Activated T-cell treated with anti-CD3 and anti-CD28 coated beads for 1 hour (primary cell): ENCODE measurements at places on chromosomes 13 and 19.

DNA sequence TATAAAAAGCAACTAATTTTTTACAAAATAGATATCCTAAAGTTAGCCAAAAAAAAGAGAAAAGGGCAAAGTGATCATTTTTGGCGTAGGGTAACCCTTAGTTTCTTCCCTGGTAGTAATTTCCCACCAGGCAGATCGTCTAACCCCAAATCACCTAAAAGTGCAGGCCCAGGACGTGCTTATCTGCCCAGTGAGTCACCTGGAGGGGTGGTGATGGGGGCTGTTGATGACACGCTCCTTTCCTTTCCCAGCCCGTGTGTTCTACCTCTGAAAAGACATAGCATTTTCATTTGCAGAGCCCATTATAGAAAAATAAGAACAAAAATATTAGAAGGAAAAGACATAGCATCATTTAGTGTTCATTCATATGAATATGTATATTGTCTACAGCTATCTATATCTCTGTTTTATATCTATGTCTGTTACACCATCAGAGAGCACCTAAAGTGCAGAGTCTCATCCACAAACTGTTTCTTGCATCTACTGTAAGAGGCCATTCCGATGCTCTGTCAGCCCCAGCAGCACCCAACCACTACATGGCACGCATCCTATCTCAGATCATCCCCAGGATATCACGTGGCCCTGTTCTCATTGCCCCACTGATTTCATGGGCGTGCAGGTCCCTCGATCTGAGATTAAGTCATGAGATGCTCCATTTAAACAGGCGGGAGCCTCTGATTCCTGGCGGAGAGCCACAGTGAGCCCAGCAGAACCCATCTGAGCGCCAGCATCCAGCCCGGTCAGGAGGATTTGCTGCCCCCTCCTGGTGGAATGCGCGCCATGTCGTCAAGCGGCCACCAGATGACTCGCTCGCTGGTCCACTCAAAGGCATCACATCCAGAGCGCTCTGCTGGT, 8.5 kb upstream of the LILRB3 start:
- peak; percentile 86 for DNase-seq

GRCh38 chr13:79496188-79496587, 15.2 kb downstream of the NDFIP2 start:
- DNase-seq, result no peak

DNA sequence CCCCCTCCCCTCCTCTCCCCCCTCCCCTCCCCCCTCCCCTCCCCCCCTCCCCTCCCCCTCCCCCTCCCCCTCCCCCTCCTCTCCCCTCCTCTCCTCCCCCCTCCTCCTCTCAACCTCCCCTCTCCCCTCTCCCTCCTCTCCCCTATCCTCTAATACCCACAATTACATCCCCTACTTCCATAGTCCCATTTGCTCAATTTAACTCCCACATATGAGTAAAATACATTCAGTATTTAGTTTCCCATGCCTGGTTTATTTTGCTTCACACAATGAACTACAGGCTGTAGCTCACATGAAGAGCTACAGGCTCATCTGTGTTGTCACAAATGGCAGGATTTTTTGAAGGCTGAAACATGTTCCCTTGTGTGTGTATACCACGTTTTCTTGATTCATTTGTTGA, 6.9 kb downstream of the NLRP5 start:
- no peak for DNase-seq

DNA sequence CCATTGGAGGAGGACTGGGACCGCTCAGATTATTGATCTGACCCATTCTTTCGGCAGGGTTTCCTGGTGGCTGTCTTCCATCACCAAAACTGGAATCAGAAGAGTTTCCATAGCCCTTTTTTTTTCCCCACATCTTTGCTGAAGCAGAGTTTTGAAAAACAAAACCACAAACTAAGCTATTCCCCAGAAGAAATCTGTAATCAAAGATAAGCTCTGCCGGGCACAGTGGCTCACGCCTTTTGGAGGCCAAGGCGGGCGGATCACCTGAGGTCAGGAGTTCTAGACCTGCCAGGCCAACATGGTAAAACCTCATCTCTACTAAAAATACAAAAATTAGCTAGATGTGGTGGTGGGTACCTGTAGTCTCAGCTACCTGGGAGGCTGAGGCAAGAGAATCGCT, 4.2 kb upstream of the ICAM1 start:
- no peak for DNase-seq

DNA sequence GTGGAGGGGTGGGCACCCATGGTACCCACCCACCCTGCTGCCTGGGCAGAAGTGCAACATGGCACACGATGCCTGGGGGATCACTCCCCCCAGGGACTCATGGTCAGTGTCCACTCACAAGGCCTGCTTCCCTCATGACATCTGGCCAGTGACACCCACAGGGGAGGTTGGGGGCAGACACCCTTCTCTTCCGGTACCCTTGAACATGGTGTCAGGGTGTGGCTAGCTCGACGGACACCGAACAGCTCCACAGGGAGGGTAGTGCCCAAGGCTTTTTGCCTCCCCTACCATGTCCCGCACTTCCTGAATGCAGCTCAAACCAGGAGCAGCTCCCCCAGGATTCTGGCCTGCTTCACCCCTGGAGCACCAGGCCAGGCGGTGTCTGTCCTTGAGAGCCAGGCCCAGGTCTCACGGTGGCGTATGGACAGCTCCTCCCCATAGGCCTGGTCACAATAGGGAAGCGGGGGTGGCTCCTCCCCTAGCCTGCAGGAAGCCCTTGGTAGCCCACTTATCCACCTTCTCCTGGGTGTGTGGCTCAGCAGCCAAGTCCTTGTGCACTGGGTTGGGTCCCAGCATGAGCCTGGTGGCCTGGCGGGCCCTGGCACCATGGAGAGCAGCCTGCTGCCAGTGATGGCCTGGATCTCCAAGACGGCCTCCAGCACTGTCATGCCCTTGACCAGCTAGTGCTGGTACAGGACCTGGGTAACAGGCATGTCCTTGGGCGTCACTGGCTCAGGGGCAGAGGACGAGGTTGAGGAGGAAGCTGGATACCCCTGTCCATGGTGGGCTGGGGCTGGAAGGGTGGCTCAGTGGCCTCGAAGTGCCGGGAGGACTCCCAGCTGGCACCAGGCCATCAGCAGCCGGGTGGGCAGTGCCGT, 7.8 kb downstream of the ACP4 start:
- DNase-seq, result no peak

GRCh38 chr19:37997911-37998344, 90.9 kb downstream of the SIPA1L3 start:
- no peak for DNase-seq

- DNase-seq, result no peak
These were observed 10.4 kb downstream of the MYO1F start for GRCh38 chr19:8566855-8567254.

GRCh38 chr19:39355253-39355652, 13.0 kb downstream of the SAMD4B start:
- no peak for DNase-seq

- no peak for DNase-seq
These were observed 1.2 kb downstream of the GJB2 start for GRCh38 chr13:20191311-20192157.

GRCh38 chr13:102556806-102557205, 40.0 kb upstream of the TPP2 start:
- no peak for DNase-seq

GRCh38 chr13:100305398-100305797, 216.5 kb downstream of the PCCA start:
- no peak for DNase-seq

GRCh38 chr19:19610376-19611202, 7.9 kb downstream of the PBX4 start:
- DNase-seq, result no peak

DNA sequence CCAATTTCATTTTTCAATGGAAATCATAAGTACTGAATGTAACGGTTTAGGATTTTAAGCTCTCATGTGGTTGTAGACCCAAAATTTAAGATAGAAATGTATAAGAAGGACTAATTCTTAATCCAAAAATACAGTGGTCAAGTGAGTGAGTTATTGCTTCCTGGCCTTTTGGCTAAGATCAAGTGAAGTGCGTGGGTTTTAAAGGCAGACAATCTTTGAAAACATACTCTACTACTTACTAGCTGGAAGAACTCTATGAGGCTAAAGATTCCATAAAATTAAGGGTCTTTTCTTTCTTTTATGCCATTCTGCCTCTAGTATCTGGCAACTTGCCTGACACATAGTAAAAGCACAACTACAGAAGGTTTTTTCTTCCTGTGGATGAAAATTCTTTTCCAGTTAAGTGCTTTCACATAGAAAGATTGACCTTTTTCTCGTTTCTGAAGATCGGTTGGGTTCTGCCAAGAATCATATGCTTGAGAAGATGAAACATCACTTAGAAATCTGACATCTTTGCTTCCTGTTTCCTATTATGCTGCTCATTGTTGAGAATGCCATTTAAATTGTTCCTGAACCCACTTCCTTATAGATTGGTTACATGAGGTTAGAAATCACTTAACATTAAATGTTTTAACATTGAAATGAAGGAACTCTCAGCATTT, 26.4 kb upstream of the SCEL start:
- no peak for DNase-seq

GRCh38 chr19:13691569-13692435, 72.5 kb upstream of the MRI1 start:
- DNase-seq, result no peak

DNA sequence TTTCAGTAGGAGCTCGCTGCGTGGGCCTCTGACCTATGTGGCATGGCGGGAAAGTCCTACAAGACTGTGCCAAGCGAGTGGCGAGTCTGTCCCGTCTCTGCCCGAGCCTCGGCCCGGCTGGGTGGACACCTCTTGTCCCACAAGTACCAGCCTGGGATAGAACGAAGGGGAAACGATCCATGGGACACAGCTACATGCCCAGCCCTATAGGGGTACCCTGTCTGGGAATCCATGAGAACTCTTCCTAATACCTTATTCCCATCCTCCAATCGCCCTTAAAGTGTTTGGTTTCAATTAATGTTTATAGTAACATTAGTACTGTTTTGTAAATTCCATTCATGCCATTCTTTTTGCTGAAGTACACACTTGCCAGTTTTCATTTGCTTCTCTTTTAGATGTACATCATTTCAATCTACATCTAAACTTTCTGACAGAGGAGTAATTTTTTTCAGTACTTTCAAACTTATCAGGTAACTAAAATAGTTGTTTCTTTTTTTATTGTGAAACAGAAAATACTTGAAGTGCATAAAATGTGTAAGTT, 667 bp upstream of the ZNF790 start:
- DNase-seq, result no peak
